ENCODE measurements at places on chromosomes 6 and 20.
A peak's percentile ranks its signal among the peaks of the same experiment; 100 is the strongest.

- no peak for DNase-seq
Observed at GRCh38 chr6:100886076-100886475, 4.9 kb upstream of the ASCC3 start.

DNA sequence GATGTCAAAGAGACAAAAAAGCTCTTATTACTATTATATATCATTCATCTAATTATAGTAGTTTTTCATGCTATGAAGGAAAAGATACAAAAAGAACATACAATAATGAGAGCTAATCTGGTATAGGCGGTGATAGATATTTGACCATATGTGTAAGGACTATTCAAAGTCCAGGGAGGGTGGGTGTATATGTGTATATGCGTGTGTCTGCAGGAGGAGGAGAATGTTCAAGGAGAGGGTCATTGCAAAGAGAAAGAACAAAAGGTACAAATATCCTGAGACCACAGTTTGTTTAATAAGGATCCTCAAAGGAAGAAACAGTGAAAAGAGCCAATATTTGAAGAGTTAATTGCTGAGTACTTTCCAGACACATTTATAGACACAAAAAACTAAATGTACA, 1288.6 kb upstream of the CITED2 start:
- no peak for DNase-seq

DNA sequence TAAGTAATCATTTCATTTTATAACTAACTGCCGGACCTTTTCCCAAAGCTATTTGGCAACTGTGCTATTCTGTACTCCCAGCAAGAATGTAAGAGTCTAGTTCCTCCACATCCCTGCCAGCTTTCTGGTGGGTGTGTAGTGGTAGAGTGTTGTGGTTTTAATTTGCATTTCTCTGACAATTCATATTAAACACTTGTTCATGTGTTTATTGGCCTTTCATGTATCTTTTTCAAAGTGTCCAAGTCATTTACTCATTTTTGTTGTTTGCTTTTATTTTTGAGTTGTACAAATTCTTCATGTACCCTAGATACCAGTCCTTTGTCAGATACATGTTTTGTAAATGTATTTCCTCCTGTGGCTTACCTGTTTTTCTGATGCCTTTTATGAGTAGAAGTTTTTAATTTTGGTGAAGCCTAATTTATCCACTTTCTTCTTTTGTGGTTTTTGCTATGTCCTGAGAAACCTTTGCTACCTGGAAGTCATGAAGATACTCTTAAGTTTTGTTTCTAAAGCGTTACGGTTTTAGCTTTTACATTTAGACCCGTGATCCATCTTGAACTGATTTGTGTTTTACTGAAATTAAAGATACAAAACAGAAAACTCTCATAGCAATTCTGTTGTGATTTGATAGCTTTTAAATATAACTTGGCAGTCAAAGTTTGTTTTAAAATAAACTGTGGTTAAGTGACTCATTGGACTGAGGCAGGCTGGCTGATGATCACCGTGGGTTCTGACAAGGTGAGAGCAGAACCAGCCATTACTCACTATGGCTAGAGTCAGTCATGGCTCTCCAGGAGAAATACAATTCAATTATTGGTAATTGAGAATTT, 8.0 kb downstream of the MYLIP start:
- no peak for DNase-seq

DNA sequence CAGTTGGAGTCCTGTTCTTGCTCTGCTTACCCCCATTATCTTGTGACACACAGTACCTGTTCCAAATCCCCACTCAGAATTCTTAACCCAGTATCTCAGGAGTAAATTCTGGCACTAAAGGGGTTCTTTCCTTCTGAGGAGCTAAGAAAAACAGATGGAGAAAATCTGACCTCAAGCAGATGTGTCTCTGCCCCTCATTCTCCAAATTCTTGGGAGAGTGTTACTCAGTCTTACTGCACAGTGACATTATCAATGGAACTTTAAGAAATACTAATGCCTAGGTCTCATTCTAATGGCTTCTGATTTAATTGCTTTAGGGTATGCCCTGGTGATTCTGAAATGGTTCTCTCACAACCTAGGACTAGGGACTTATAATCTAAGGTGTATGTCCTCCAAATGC, 40.6 kb upstream of the PTPRK start:
- no peak for DNase-seq

DNA sequence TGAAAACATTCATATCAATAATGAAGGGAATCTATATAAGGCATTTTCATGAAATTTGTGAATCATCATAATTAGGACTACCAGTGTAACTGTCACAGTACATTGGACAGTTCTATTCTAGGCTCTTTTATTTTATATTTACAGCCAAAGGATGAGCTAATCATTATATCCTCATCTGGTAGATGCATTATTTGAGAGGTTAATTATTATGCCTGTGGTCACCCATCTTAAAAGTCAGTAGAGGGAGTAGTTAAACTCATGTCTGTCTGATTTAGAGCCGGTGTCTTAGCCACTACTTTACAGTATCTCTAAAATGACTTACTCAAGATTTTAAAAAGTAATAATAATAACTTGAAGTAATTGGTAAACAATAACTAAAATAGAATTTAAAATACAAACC, 899.3 kb upstream of the MAP3K7 start:
- DNase-seq = no peak

- DNase-seq = no peak
Observed at GRCh38 chr6:336159-337114, 44.1 kb downstream of the DUSP22 start.

DNA sequence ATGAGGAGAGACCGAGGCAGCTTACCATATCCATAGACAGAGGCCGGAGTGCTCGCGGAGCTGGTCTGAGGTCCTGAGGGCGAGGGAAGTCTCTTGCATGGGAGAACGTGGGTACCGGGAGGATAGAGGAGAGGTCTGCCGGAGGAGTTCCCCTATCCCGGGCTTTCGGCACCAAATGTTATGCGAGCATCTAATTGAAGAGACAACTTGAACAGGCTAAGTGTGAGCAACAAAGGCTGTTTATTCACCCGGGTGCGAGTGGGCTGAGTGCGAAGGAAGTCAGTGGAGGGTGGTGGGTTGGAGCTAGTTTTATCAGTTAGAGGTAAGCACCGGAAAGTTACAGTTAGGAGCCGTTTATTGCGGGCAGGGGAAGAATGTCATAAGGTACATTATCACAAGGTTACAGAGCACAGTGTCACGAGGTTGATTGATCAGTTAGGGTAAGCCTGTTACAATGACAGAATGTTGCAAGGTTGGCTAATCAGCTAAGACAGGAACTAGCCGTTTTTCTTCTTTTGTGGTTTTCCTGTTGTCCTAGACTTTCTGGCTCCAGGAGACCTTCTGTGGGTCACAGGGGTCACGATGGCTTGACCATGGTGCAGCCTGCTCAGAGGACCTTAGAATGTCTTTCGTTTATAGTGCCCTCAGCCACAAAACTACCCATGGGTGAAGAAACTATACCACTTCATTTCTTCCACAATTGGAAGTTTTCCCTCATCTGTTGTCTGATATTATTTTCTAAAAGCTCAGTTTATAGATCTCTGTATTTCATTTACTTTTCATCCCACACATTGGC, 746.0 kb upstream of the ADGRB3 start:
- DNase-seq = peak; percentile 7

DNA sequence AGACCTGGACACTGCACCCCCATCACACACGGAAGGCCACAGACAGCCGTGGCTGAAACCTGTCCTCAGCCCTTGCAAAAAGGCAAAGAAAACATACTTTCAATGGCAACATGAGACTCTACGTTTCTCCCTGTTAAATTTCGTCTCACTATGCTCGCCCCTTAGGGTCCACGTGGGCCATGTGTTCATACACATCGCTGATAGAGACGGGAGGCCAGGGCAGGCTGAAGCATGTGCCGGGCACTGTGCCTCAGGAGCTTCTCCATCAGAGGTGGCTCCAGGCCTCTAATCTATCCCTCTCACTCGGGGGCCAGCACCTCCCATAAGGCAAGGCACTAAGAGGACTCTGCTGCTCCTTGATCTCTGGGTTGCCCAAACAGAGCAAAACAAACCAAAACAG, 17.5 kb downstream of the PXDC1 start:
- no peak for DNase-seq

DNA sequence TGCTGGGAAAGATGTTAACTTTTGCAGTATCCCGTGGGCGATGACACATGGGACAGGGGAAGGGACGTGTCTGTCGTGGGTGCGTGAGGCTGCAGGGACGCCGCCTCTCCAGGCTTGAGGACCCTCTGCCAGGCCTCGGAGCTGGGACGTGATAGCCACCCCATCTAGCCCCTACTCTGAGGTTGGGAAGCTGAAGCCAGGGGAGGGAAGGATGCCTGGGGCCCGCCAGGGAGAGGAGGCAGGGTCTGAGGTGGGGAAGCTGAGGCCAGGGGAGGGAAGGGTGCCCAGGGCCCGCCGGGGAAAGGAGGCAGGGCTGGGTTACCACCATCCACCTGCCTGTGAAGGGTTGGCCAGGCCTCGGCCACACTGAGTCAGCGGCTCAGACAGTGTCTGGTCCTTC, 38.2 kb upstream of the GATA5 start:
- DNase-seq = no peak

DNA sequence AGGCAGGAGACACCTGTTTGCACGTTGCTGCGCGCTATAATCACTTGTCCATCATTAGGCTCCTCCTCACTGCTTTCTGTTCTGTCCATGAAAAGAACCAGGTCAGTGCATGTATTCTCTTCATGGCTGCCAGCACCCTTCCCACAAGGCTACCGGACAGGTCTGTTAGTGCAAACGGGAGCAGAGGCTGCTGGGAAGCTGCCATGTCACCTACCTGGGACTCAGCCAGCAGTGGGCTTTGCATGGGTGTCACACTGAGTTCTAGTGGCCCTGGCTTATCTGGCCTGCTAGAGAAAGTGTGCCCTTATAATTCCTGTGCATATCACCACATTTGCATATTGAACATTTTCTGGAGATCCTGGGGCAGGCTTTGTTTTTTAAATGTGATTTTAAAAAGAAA, 24.8 kb downstream of the LYRM2 start:
- DNase-seq = no peak

DNA sequence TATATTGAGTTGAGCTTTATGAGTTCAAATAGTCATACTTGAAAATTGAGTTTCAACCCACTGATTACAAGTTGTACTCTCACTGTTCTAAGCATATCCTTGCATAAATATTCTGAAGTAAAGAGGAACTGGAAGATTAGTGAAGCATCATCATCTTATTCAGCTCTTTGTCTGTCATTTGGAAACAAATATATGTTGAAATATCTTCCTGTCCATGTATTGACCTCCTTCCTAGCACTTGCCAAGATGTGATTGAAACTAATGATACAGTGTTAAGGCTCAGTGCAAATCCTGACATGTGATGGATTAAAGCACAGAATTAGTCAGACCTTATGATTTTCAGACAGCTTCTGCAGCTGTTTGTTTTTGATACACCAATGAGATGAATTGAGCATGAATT, 434.3 kb downstream of the TBC1D32 start:
- no peak for DNase-seq

GRCh38 chr6:41209547-41210320, 8.8 kb upstream of the TREML2 start:
- no peak for DNase-seq

DNA sequence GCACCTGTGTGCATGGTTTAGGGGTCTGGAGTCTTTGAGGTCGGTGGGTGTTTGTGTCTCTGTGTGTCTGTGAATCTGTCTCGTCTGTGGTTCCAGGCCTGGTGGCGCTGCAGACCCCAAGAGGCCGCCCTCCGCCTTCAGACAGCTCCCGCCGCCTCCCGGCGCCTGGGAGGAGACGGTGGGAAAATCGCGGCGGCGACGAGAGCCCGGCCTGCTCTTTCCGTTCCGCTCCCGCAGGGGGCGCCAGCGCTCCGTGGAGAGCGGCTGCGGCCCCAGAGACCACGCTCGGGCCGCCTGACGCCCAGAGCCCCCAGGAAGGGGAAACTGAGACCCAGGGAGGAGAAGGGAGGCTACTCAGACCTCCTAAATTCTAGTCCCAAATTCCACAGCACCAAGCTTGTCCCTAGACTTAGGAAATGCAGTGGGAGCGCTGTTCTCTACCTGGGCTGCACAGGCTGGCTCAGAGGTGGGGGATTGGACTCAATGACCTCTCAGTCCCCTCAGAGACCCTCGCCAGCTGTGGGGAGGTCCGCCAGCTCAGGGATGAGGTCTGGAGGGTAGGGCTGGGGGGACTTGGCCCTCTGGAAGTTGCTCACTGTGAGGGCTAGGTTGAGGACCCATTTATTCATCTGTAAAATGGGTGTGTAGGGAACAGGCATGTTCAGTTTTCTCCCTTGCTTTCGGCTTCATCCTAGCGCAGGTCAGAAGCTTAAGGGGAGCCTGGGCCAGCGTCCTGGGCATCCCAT, 36.9 kb upstream of the BLCAP start:
- peak; percentile 7 for DNase-seq

GRCh38 chr6:146364816-146365594, 178.6 kb upstream of the RAB32 start:
- DNase-seq = no peak

- DNase-seq = no peak
Observed at GRCh38 chr20:2815242-2815900, 584 bp downstream of the C20orf141 start.

GRCh38 chr6:14153228-14153627, 35.7 kb downstream of the CD83 start:
- no peak for DNase-seq

DNA sequence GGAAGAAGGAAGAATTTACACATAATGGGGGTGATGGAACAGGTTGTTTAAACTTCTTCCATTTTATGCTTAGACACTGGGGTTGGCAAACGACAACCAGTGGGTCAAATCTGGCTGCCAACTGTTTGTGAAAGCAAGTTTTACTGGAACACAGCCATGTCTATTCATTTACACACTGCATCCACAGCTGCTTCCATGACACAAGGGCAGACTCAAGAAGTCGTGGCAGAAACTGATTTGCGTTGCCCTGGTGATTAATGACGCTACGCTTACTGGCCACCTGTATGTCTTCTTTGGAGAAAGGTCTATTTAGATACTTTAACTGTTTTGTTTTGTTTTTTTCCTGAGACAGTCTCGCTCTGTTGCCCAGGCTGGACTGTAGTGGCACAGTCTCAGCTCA, 19.0 kb downstream of the CTCFL start:
- DNase-seq = no peak

- no peak for DNase-seq
Observed at GRCh38 chr20:9100691-9101090, 31.8 kb downstream of the PLCB4 start.

DNA sequence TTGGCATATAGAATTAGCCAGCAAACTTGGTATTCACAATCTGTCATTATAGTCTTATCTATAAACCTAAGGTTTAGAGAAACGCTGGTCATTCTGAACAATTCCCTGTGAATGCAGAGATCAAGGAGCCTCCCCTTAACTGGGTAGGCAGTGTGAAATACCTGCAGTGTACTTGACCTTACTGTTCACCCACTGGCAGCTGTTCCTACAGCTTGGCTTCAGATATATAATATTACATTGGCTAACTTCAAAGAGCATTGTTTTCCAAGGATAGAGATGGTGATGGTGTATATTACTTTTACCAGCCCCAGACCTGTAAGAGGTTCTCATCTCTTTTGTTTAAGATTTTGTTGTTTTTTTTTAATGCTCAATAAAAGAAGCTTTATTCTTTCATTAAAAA, 168.3 kb downstream of the ESR1 start:
- DNase-seq = no peak

- DNase-seq = no peak
Observed at GRCh38 chr20:36614781-36615557, 9.4 kb downstream of the RAB5IF start.

- DNase-seq = no peak
Observed at GRCh38 chr6:7770111-7770510, 44.2 kb downstream of the BMP6 start.
